ENCODE measurements at places on chromosomes 7 and 10.

DNA sequence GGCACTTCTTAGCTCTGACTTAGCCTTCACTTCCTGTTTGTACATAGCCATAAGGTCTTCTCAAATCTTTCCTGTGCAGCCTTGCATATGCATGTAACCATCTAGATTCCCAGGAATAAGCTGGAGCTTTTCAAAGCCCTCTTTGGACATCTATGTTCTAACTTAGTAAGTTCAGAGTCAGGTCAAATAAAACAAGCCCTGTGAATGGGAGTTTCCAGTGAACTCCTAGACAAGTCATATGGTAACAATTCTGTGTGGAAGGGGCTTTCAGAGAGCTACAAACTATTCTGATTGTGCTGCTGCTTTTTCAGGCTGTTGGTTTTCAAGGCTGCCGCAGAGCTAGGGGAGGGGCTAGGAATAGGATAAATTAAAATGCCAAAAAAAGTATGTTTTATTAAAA is 208.4 kb upstream of the AKR1E2 start:
- DNase-seq: no peak

DNA sequence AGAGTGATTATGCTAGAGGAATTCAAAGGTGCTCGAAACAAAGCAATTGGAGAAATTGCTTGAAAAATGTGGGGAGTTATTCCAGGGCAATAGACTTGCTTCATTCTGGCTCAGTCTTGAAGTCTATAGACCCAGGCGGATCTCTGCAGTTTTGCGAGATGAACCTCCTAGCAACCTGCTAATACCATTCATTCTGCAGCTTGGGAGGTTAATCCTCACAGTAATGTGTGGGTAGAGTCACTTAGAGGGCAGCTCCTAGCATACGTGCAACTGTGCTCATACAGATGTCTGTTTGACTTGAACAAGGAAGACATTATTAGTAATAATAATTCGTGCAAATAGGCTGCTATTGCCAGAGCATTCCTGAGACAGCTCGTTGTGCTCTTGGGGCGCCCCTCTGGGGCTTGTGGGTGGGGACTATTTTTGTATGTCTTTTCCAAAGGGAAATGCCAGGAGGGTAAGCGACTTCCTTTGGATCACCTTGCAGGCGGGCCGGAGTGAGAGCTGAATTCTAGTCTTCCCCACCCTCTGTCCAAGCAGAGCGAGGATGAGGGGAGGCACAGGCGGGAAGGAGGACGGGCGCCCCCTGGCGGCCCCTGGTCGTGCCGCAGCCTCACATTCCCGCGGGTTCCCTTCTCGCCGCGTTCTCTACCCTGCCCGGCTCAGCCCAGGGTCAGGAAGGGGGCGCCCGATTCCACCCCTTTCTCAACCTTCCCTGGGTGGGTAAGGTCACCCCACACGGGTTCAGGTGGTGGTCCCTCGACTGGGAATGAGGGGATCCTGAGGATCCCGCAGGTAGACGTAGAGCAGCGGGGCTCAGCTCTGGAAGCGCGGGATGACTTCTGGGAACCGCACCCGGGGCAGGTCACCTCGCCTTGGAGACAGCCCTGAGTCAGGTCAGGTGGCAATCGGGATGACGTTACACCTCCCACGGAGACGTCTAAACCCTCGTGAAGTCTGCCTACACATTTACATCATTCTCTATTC is 241.5 kb downstream of the PHTF2 start:
- peak; percentile 70 for DNase-seq

DNA sequence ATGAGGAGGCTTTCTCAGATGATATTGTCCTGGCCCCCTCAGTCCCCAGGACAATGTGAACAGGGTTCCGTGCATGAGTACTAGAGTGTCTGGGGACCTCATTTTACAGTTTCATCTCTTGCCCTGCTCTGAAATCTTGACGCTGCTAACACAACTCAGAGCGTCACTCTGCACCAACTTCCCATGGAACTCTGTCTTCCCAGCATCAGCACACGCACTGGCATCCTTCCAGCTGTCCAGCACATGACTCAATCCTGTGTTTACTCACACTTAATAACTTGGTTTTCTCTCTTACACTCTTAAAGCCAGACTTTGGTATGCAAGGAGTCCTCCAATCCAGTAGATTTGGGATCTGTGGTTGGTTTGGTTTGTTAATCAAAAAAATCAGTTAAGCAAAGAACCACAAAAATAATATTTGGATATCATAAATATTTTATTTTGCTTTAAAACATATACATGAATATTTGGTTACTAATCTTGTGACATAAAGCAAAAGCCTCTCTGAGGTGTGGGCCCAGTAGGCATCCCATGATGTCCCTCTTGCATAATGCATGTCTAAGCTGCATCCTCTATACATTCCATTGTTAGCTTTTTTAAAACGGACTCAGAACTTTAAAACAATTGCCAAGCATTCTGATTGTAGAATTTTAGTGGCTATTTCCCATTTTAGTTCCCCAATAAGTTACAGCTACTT is 131.0 kb downstream of the CXCL12 start:
- DNase-seq: no peak

DNA sequence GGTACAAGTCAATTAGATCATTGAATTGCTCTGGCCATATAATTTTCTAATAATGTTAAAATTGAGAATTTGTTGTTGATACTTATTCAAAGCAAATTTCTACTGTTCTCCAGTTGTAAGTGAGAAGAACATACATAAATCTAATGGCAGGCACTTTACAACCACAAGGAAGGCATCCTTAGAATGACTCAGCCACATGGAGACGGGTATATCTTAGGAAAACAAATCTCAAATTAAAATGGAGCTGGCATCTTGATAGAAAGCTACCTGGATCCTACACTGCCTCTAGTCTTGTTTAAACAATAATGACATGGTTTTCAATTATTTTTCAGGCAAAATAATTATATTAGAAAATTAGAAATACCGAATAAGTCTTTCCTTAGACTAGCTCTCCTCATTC is 1183.7 kb upstream of the SORCS1 start:
- DNase-seq: no peak

DNA sequence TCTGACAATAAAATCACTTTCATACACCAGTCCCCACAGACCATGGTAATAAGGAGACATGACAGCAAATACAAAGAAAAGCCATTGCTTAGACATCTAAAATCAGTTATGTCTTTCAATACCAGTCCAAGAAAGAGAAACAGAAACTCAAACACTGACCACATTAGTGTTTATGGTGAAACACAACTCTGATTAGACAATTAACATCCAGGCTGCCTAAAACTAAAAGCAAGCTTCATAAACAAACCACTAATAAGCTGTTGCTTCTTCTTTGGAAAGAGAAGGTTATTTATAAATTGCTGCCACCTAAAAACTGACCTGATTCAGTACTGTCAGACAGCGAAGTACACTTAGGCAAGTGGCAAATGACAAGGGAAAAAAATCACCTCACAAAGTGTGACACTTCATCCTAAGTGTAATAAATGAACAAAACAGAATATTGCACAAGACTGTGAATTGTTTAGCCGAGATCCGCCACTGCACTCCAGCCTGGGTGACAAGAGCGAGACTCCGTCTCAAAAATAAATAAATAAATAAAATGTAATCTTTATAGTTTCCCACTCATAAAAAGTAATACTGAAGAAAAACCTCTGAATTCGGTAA is 277.4 kb downstream of the PARD3 start:
- DNase-seq: no peak

DNA sequence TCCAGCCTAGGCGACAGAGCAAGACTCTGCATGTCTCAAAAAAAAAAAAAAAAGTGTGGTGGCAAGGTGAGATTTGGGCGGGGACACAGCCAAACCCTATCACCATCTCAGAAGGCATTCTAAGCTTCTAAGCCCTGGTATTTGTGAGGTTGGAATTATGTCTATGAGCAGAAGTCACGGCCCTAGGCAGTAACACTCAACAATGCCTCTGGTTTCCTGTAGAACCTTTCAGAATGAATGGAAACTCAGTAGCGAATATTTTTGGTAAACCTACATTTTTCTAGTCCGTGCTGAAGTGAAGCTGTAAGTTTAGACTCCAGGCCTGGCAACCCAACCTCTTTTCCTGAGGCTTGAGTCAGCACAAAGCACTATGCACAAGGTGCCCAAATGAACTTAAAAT is 88.3 kb downstream of the FAM107B start:
- DNase-seq: no peak

GRCh38 chr7:74092964-74093471 is 9.4 kb downstream of the LIMK1 start:
- DNase-seq: no peak

GRCh38 chr7:7793249-7793648 is 74.8 kb upstream of the RPA3 start:
- DNase-seq: no peak

- no peak for DNase-seq
Observed at GRCh38 chr10:102153093-102153620, 968 bp downstream of the NOLC1 start.

- no peak for DNase-seq
Observed at GRCh38 chr7:108138911-108139310, 8.8 kb upstream of the LAMB4 start.

DNA sequence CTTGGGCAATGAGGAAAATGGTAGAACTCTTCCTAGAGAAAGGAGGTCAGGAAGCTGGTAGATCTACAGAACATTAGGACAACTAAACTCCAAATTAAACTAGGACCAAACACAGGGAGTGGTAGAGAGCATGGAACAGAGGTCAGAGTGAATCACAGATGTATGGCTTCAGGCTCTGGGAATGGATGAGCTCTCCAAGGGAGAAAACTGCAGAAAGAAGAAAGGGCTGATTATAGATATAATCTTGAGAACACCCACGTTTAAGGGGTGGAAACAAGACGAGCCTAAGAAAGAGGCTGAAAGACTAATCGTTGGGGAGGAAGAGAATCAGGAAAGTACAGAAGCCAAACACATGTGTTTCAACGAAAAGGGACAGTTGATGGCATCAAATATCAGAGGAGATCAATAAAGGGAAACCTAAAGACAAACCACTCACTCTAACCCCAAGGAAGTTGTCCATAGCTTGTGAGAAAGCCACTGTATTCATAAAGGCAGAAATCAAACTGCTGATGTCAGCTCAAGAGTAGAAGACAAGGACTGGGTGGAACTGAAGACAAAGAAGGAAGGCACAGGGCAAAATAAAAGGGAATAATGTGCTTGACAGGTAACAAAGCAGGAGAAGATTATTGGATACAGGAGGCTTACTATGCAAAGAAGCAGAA is 41.4 kb downstream of the NUDCD3 start:
- DNase-seq: no peak

GRCh38 chr7:83677180-83677866 is 28.4 kb upstream of the SEMA3E start:
- no peak for DNase-seq

DNA sequence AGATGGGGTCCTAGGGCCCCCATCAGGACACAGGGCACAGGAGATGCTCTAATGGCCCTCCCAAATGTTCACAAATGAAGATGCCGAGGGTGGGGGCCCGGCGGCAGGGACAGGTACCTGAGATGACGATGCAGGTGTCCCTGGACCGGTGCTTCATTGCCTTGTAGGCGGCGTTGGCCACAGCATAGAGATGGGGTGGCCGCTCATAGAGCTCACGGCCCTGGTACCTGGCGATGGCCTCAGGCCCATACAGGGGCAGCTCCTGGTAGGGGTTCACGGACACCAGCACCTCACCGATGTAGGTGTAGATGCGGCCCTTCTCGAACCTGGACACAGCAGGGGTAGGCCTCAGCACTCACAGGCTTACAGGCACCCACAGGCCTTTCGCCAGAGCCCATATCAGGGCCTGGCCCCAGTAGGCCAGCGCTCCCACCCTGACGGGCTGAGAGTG is 2.0 kb downstream of the MYO1G start:
- DNase-seq: no peak

DNA sequence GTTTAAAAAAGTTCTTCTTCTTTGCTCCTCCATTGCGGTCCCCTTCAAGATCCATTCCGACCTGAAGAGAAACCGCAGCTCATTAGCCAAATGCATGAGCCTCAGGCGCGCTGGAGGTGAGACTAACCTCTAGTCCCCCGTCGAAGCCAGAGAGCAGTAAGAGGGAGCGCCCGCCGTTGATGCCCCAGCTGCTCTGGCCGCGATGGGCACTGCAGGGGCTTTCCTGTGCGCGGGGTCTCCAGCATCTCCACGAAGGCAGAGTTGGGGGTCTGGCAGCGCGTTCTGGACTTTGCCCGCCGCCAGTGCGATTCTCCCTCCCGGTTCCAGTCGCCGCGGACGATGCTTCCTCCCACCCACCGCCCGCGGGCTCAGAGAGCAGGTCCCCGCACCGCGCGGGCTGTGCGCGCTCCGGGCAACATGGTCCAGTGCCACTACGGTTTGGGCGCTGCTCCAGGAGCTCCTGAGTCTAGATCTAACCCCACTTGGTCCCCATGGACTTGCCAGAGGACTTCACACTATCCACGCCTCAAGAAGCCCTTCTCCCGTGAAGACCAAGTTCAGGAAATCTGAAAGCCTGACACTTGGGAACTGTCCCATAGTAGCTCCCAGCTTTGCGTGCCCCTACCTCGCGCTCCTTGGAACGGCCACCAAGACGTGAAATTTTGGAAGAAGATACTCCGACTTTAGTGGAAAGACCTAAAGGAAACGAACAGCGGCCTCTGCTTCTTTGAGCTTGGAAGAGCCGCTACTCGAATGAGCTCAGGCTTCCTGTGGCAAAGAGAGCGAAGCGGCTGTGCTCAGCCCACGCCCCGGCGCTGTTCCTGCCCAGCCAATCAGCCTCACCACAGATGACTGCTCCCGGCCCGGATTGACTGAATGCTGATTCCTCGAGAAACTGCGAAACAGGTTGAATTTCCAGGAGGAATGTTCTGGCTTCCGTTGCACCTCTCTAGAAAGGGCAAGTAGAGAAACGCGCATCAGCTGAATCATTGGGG is at the start of gene ABCB1:
Gene ABCB1, minus strand, starts transcription at position 755 of the 995 bp plus-strand sequence. Its CDS starts 700 bp downstream, at position 55.
- DNase-seq: peak; percentile 79

Measured in neural progenitor cell (in vitro differentiated cells).